Activated naive CD8-positive, alpha-beta T cell treated with anti-CD3 and anti-CD28 coated beads, Interleukin-2, amount 50 U/mL, for 24 hours (primary cell): ENCODE measurements at places on chromosomes 3 and 15.

- no peak for DNase-seq
These were observed 9.3 kb downstream of the BAHD1 start for GRCh38 chr15:40450047-40450446.

- no peak for DNase-seq
These were observed 2.2 kb downstream of the LTK start for GRCh38 chr15:41511331-41511898.

DNA sequence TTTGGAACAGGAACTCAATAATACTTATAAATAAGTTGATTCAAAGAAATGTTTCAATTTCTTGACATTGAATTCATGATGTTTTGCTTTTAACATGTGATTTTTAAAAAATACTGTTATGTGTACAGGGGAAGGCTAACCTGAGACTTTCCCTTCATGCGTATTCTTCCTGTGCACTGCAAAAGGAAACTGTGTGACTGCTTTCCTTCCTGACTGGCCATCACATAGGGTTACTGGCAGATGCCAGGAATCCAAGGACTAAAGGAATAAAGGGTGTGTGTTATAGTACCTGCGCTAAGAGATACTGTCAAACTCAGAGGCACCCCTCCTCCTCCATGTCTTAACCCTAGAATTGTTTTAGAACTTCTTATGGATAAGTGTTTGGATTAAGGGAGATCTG, 236.0 kb downstream of the UBE2E2 start:
- no peak for DNase-seq

DNA sequence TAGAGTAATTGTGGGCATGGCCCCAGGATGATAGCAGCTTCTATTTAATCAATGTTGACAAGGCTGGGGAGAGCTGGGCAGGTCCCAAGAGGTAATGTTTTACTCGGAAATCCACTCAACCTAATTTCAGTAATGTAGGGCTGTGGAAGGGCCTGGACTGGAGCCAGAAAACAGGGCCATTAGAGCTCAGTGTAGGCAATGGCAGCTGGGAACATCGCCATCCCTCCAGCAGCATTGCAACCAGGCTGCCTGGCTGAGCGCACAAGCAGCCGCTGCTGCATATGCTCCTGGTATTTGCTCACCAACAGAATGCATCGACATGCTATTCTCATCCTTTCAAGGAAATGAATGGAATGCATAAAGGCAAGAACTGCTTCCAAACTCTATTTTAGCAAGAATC, 90.0 kb downstream of the GAP43 start:
- no peak for DNase-seq

GRCh38 chr3:144058713-144059112, 87.1 kb downstream of the DIPK2A start:
- no peak for DNase-seq

DNA sequence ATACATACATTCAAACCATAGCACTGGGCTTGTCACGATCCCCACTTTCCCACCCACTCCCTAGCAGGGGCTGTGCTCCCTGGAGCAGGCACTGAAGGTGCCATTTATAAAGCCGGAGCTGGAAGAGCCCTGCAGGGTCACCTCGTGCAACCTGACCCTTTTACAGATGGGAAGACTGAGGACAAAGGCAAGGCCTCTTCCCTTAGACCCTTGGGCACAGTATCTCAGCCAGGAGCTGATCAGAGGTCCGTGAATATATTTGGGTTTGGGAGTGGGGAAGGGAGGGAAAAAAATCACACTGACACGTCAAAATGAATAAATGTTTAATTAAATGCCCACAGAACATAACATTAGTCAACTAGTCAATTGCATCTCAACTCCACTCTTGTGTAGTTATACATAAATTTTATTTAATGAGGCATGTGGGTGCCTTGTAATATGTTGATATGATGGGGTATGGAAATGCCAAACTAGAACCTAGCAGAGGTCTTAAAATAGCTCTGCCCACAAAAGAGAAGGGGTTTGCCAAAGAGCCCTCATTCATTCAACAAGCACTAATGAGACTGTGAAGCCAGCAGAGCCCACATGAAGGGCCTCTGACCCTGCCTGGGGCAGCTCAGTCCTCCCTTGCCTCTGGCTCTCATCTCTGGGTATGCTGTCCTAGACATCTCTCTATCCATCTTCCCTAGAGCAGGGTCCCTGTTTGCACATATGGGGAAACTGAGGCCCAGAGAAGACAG, 119.4 kb downstream of the NUP210 start:
- no peak for DNase-seq

DNA sequence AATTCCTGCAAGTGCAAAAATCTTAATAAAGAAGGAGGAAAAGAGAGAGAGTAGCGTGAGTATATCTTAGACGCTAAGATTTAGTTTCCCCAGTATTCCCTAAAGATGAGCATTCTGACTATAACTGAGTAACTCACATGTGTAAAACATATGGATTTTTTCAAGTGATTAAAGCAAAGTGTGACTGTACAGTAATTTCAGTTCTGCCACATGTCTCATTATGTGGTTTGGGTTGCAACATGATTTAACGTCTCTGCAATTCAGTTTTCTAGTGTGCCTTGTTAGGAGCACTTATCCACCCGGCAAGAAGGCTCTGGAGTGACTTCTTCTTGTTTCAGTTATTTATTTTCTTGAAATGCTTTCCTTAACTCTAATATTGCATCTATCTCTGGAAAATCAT, 514.1 kb downstream of the ROBO1 start:
- no peak for DNase-seq

GRCh38 chr15:78715930-78716329, 74.9 kb upstream of the CHRNB4 start:
- no peak for DNase-seq

GRCh38 chr3:29186131-29186599, 94.7 kb upstream of the RBMS3 start:
- DNase-seq, result no peak

GRCh38 chr3:112481302-112481721, 18.0 kb downstream of the BTLA start:
- DNase-seq, result no peak

- peak; percentile 79 for DNase-seq
These were observed 788 bp upstream of the WDR73 start for GRCh38 chr15:84654689-84655453.

DNA sequence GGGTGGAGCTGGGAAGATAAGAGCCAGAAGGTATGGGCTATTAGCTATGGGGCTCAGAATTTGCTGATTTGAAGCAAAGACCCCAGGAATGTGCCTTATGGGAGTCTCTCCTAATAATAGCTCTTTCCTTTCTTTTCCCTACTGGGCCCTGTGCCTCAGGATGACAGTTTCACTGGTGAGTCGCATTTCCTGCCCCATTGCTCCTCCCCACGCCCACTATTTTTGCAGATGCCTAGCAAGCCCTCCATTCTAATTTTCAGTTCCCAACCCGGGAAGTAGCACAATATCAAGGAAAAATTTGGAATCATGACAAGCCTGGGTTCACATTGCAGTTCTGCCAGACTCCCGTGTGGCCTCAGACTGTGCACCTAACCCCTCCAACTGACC, 583 bp downstream of the IL17RE start:
- peak; percentile 36 for DNase-seq

- no peak for DNase-seq
These were observed 88.6 kb downstream of the ATP2B2 start for GRCh38 chr3:10416730-10417300.

DNA sequence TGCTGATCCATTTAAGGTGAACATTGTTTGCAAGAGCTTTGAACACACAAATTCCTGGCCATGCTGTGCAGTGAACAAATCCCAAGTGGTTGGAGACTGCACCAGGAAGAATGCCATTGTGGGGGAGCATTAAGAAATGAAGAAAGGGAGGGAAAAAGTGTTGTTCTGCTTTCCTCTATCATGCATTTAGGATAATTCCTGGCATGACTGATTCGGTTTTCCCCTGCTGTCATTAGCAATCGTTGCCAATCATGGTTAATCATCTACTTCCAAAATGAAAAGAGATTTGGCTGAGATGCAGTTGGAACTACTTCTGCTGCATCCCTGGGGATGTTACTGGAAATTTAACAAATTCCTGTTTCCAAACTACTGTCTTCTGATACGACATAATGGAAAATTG, 73.7 kb upstream of the ZPLD1 start:
- no peak for DNase-seq
